ENCODE measurements at places on chromosomes 3 and 15.

DNA sequence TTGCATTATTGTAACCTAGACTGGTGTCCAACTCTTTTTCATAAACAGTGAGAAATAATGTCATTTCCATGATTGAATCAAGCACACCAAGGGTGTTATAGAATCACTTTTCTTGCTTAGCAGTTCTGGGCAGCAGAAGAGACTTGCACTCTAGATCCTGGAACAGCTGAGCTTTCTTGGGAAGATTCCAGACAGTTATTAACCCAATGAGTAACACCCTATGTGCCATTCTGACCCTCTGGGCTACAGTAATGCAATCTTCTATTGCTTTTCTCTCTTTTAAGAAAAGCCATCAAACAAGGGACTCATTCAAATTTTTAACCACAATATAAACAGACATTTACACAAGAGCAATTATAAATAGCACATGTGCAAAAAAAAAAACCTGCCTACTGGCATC is 39.3 kb upstream of the USP3 start:
- DNase-seq, result peak; percentile 69

- DNase-seq, result peak; percentile 85
These were observed 93.9 kb upstream of the RASGRF1 start for GRCh38 chr15:79184465-79184892.

DNA sequence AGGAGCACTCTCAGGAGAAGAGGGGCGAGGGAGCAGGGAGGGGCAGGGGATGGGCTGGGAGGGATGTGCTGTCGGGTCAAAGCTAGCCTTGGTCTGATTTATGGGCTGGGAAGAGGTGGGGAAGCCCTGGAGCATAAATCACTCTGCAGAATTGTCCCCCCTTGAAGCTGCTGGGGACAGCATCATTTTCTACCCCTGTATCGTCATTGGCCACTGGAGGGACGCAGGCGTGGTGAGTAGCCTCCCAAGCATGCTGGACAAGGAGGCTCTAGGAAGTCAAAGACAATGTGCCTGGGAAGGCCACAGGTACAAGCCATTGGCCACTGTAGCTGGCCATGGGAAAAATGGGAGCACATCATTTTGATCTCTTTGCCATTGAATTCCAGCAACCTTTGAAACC is 175.5 kb upstream of the CTDSPL start:
- no peak for DNase-seq

GRCh38 chr15:58498821-58499580 is 67.2 kb downstream of the LIPC start:
- no peak for DNase-seq

GRCh38 chr3:193614430-193614829 is 21.4 kb downstream of the OPA1 start:
- no peak for DNase-seq

DNA sequence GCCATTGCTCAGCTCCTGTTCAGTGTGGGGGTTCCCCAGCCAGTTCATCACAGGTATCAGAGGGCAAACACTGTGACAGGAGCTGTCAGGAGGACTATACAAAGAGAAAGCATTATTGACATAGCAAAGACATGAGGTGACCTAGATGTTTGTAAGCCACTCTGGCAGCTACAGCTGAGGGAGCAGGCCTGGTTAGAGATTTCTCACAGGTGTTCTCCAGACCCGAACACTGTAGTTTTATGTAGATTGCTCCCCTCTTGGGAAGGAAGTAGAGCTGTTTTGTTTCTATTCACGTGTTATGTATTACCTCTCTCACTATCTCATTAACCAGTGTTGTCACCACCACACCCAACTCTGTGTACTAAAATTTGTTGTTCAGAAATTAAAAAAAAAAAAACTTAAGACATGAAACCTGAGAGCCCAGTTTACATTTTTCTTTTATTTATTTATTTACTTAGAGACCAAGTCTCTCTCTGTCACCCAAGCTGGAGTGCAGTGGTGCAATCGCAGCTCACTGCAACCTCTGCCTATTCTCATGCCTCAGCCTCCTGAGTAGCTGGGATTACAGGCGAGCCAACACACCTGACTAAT is 123.7 kb downstream of the RBPMS2 start:
- DNase-seq, result peak; percentile 39

DNA sequence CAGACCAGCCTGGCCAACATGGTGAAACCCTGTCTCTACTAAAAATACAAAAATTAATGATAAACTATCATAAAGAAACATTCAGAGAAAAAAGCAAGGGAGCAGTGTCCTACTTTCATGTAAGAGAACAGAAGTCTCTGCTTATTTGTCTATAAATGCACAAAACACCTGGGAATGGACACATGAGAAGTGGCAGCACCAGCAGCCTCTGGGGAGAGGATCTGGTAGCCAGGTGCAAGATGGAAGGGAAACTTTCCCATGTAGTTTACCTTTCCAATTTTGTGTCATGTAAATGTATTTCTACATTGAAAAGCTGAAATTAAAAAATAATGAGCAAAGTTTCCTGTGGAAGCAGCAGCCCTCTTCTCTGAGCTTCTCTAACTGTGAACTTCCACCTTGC is 18.8 kb downstream of the SCAP start:
- DNase-seq, result no peak

DNA sequence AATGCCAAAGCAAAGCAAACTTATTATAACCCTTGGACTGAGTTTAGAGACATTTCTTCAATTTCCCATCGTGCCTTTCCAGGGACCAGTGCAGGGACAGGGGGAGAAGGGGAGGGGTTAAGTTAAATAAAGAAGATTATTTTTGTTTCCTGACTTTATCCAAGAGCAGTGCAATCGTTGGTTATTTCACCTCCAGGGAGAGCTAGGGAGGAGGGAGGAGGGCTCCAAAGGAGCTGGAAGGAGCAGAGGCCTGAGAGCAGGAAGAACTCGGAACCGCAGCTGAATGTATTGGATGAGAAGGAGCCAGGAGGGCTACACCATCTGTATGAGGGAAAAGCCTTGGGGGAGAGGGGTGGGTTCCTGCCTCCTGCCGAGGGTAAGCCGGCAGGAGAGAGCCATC is 20.7 kb downstream of the HAPLN3 start:
- no peak for DNase-seq

DNA sequence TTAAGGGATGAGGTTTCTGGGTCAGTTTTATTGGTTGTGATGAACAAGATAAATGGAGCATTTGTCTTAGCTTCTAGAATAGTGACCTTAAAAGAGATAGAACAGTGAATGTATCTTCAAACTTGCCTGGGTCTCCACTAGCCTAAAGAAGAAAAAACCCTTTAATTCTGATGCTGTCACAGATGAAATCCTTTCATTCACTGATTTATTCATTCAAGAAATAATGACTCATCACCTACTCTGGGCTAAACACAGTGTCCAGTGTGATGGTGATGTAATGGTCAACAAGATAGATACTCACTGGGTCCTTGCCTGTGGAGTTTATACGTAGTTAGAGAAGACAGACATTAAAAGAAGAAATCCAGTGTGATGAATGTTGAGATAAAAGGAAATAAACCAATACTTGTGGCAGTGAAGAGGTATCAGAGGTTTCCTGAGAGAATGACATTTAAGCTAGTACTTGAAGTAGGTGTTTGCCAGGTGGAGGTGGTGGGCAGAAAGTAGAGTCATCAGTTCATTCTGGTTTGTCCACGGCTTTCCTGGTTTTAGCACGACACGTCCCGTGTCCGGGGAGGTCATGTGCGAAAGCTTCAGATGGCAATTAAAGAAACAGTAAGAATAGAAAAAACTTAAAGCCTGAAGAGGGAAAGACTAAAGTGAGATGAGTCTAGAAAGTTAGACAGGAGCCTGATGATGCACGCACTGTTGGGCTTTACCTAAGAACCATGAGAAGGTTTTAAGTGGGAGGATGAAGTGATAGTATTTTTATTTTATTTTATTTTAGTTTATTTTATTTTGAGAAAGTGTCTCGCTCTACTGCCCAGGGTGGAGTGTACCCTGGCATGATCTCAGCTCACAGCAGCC is 18.5 kb downstream of the PAK2 start:
- no peak for DNase-seq

GRCh38 chr3:80297720-80298119 is 529.9 kb upstream of the ROBO1 start:
- DNase-seq, result no peak

- DNase-seq, result no peak
These were observed 31.3 kb upstream of the ST3GAL6 start for GRCh38 chr3:98731720-98732285.

DNA sequence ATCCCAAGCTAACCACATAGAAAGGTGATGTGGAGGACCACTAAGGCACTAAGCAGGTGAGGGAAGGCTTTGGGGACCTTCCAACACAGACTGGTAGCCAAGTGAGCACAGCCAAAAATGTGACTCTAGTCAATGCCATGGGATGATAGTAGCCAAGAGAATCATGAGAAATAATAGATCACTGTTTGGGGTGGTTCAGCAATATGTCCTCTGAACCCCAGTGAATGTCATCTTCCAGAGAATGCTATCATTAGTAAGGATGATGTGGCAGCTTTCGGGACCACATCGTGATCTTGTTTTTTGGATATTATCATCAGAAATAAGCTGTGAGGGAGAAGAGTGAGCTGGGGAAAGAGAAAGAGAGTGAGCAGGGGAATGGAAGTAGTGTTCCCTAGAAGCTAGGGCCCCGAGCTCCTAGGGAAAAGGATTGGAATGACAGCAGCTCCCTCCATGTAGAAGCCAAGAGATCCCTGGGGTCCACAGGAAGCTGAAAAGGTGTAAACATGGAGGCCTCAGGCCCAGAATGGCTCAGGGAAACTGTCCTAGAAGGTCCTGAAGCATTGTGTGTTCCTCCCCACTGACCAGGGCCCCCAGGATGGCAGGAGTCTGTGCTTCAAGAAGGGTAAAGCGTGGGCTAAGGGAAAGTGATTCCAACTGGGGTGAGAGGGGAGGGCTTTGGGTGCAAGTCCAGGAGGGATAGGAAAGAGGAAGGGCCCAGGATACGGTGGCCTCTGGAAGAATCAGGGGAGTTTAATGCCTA is 56.6 kb upstream of the KLF13 start:
- DNase-seq, result no peak

DNA sequence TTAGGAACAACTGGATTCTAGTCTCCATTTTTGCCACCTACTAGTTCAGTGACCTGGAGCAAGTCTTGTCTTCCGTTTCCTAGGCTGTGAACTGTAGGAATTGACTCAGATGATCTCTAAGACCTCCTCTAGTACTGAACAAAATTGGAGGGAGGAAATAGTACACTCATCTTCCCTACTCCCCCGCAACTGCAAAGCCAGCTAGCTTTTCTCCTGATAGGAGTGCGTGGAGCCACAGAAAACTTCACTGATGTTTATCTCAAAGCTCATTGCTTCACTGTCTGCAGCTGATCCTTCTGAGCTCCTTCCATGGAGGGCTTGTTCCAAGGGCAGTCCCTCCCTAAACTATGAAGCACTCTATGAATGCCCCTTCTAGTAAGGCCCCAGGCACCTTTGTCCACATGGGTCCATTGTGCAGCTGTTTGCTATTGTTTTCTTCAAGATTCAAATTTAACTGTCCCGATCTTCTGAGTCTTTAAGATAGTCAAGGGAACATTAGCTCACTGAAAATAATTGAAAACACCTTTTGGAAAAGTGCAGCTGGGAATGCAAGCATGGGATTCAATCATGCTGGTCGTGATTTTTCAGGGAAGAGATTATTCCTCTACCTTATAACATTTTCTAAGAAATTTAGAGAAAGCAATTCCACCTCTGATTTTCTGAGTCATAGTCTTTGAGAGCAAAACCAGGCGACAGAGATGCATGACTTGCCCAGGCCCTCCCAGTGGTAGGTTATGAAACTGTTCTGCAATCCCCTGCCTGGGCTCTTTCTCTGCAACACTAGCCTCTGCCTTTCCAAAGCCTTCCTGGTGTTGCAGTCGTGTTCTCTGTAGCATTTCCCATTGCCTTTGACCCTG is 24.3 kb downstream of the FILIP1L start:
- DNase-seq, result no peak

DNA sequence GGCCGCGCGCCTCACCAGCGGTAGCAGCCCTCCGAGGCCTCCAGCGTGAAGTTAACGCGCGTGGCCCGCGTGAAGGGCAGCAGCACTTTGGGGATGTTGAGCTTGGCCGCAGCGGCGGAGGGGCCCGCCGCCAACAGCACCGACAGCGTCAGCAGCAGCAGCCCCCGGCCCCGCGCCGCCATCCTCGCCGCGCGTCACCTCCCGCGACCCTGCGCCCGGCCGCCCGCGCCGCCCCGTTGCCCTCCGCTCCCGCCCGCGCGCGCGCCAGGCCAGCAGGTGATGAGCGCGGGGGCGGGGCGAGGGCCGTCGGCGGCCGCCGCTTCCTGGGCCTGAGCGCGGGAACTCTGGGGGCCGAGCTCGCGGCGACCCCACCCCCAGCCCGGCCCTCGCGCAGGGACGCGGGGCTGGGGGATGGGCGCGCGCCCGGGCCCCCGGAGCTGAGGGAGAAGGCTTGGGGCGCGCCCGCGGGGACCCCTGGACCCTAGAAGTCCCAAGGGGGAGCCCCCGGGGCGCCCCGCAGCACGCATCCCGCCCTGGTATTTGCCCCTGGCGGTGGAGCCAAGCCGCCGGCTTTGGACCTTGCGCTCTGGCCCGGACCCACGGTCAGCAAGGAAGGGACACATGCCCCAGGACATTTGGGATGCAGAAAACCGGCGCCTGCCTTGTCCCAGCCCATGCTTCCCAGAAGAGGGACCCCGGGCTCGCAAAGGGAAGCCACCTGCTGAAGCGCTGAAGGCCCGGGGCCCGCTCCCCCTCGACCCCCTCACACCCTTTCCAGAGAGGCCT is at the start of gene NUP210:
Gene NUP210 (minus strand): TSS at position 278 of the 786 bp plus-strand sequence. CDS start 96 bp downstream, at position 182.
- peak; percentile 58 for DNase-seq

- no peak for DNase-seq
These were observed 21.4 kb downstream of the STAG1 start for GRCh38 chr3:136730595-136731273.

GRCh38 chr3:172803489-172803888 is 53.0 kb downstream of the ECT2 start:
- DNase-seq, result no peak

Measured in NCI-H526 treated with DMSO at 0.1 percent for 48 hours (cell line).